Activated CD4-positive, alpha-beta memory T cell treated with anti-CD3 and anti-CD28 coated beads for 36 hours (primary cell): ENCODE measurements at places on chromosomes 7 and 10. TPM values are rescaled to one million over a fixed set of nuclear protein-coding genes. Genes with fewer than 3 reads are reported as not detected.

The MACC1 gene
- total RNA-seq, result 0.10 TPM

The COL1A2 gene
- total RNA-seq, result not detected

The ASB15 gene
- not detected for total RNA-seq

The NEUROD6 gene
- not detected for total RNA-seq

The HYCC1 gene
- 20.7 TPM for total RNA-seq

The FBXL13 gene
- 0.63 TPM for total RNA-seq

- DNase-seq, result no peak
These were observed 1.1 kb upstream of the HOXA1 start for GRCh38 chr7:27096768-27097514.

- DNase-seq, result no peak
These were observed 41.6 kb downstream of the PIK3AP1 start for GRCh38 chr10:96678725-96679124.

GRCh38 chr7:135801045-135801693 is 52.6 kb upstream of the FAM180A start:
- no peak for DNase-seq

- no peak for DNase-seq
These were observed 3.9 kb upstream of the MYL7 start for GRCh38 chr7:44144968-44145478.

DNA sequence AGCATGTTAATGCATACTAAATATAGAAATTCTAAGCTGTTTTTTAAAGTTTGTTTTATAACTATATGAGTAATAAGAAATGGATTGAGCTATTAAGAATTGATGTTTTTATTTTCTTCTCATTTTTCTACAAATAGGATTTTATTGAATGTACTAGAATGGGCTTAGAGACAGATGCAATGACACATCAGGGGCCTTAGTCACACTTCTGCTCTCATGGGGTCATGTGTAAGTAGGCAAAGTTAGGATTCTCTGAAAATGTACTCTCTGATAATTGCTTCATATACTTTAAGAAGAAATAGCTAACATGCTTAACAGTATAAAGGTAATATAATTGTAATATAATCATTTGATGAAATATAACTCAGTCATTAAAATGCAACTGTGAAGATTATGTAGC is 154.6 kb downstream of the ZNF438 start:
- DNase-seq, result no peak

DNA sequence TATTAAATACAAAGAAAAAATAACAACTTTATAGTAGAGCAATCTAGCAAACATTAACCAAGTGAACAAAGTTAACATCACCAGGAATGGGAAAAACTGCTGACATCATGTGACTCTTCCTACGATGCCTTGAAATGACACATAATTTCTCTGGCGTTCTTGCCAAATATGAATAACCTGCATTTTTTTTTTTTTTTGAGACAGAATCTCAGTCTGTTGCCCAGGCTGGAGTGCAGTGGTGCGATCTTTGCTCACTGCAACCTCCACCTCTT is 126.5 kb upstream of the VKORC1L1 start:
- DNase-seq, result no peak

DNA sequence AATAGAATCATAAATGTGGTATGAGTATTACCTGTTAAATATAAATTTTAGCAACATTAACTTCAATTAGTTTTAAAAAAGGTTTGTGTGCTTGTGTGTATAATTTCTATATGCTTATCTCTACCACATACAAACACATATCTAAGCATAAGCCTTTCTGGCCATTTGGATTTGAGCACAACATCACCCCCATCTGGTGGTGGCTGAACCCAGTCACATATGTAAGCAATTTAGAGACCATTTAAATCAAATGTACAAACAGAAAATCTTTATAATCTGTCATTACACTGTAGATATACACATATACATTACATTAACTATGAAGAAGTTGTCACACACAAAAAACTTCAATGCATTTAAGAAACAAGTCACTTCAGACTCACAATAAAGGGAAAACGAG is 31.7 kb downstream of the GPR22 start:
- peak; percentile 50 for DNase-seq
